Activated naive CD8-positive, alpha-beta T cell treated with anti-CD3 and anti-CD28 coated beads, Interleukin-2, amount 50 U/mL, for 16 hours (primary cell): ENCODE measurements at places on chromosomes 16 and 17.

DNA sequence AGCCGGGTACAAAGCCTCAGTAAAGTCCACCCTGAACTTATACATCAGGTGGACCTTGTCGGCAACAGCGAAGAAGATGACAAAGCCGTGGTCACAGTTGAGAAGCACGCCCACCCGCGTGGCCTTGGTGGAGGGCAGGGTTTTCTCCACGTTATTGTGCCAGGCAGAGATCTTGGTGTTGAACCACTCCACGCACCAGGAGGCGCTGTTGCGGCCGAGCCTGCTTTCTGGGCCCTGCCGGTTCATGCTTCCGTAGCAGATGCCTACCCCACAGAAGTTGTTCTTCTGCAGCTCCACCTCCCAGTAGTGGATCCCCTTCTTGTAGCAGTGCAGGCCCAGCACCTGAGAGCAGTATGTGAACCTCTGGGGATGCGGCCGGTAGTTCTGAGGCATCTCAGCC is 22.1 kb downstream of the TRIM25 start:
- peak; percentile 37 for DNase-seq

DNA sequence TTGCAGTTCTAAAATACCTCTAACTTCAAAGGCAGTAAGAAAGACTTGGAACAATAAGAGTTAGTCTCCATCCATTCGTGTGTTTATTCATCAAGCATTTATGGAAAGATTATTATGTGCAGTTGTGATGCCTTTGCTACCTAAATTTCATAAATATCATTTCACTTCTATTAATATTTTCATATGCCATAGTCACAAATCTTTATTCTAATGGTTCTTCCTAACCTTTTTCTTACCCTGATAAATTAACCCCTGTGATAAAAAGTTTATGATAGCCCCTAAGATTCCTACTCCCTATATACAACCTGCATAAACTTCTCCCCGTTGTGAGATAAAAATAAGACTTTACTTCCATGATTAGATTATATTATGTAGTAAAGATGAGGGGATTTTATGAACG is 94.9 kb downstream of the BRIP1 start:
- no peak for DNase-seq

GRCh38 chr16:30481381-30481780 is 8.8 kb downstream of the ITGAL start:
- no peak for DNase-seq

DNA sequence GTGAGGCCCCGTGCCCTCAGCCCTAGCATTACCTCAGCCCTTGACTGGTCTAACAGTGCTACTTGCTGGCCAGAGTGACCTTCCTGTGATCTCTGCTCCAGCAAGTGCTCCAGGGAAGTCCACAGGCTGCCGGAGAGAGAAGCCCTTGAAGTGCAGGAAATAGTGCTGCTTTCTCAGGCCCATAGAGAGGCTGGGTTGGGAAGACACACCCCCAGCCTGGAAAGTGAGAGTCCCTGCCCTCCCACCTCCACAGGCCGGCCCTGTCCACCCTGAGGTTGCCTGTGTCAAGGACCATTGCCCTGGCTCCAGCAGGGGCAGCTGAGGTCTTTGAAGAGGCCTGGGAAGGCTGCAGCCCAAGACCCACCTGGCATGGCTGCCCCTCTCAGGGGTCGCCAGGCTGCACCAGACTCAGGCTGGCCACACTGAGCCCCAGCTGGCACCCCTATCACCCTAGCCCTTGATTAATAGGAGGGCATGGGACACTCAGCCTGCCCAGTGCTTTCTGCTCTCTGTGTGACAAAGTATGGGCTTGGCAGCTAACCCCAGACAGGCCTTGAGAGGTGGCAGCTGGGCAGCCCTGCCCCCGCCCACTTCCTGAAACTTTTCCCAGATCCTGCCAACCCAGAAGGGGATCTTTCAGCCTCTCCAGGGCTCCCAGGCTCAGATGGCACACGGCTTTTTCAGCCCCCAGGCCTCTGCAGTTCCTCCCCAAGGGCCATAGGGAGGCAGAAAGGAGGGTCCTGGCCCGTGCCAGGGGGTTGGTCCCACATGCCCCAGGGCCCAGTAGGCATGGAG is 21.7 kb downstream of the ATP6V0D1 start:
- no peak for DNase-seq

- DNase-seq = no peak
Observed at GRCh38 chr17:82285141-82285540, 11.6 kb upstream of the CSNK1D start.

DNA sequence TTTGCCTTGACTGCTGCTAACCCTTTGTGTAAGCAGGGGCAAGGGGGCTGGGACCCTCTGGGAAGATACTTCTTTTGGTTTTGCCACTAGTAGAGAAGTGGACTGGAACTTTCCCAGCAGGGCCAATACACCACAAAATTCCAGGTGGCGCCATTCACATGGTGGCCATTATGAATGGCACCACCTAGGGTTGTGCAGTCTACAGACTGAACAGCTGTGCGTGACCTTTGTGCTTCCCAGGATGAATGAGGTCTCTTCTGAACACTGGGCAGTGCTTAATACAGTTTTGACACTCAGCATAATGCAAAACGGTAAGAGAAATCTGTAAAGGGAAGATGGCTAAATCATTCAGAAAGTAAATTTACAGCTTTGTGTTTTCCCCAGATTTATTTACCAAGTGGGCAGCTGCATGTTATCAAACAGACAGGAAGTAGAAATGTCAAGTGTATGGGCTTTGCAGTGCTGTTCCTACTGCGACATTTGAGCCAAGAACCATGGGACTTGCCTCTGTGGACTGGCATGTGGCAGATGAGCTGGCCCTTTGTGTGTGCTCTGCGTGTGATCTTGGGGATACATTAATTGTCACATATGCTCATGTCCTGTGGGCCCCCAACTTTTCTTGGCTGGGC is 9.2 kb downstream of the SYT17 start:
- DNase-seq = no peak

DNA sequence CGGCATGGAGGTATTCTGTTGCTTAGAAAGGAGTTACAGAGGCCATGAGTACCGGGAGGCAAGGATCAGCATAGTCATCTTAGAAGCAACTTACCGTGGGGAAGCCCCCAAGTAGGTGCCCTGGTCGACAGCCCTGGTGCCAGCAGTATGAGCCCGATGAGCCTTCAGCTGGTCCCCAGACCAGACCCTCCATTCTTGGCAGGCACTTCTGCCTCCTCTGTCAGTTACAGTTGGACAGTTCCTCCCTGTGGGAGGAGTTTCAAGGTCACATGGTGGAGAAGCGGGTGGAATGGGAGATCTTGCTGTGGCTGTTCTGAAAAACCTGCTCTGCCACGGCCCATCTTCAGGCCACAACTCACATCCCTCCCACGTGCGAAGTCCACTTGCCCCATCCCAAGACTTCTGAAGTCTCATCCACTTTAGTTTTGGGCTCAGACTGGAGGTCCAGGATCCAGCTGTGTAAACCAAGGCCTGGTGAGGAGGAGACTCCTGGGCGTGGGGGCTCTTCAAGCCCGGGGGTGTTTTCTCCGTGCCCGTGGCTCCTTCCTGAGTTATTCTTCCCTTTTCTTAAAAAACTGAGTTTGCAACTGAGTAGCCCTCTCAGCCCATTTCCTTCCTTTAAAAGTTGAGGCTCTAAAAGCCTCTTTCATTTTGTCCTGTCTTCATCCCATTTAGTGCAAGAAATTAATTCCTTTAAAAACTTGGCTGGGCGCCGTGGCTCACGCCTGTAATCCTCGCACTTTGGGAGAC is 133.5 kb downstream of the SEC14L1 start:
- no peak for DNase-seq

- DNase-seq = no peak
Observed at GRCh38 chr16:79897453-79898146, 297.1 kb upstream of the MAF start.

DNA sequence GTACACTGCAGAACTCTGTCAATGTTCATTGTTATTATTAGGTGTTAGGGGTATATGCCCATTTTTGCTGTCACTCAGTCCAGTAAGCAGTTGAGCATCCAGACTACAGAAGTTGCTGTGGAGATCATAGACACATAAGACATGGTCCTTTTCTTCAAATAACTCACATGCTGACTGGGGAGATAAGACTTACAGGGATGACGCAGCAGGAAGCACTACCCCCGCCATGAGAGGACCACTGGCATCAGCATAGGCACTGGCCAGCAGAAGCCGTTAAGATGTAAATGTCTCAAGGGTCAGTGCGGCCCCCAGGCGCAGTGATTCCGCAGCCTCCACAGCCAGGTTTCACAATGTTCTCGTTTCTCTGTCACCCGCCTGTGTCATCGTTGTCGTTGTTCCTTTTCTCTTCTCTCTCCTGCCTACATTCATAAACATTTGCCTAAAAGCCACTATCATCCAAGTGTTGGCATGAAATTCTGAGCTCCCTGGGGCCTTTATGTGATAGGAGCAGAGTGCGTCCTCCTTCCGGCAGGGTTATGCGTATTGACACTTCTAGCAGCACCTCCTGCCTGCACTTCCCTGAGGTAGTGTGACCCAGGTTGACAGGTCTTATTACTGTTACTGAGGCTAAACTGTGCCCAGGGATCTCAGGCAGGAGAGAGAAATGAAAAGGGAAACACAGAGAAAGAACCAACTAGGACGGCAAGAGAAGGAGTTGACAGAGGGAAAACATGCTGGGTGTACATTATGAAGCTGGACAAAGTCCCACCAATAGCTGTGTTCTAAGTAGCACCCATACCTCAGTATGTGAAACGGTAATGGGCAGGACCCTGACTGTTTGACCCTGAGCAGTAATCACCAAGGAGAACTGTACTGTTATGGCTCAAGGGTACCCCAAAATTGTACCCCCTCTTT is 17.9 kb downstream of the TANGO6 start:
- DNase-seq = no peak

GRCh38 chr17:82924812-82925211 is 85.0 kb upstream of the ZNF750 start:
- DNase-seq = no peak

DNA sequence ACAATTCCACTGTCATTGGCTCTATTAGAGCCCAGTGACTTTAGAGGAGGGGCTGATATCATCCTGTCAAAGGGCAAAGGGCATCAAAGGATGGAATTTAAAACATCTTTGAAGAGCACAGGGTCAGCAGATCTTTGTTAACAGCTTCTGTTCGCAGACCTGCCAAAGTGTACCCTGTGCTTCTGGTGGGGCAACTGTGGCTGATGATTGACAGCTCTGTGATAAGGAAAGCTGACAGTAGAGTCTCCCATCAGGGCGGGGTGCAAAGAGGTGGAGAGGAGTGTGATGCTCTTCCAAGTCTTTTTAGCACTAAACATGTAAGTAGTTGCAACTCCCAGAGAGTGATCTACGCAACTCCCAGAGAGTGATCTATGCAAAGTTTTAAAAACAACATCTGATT is 742.1 kb upstream of the SOX9 start:
- no peak for DNase-seq

DNA sequence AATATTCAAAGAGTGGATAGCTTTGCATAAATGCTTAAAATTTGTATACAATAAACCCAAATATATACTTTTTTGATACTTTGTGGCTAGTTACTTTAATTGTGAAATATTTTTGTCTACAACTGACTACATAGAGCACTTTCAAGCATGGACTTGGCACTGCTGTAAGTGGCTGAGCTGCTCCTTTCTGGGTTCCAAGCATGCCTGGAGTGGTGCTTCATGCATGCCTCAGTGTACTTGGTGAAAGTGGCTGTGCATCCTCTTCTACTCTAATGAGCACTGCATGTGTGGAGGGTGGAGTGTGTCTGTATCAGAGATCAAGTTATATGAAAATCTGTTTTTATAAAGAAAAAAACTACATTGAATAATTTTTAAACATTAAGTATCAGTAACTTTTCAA is 94.1 kb downstream of the OMG start:
- DNase-seq = no peak

DNA sequence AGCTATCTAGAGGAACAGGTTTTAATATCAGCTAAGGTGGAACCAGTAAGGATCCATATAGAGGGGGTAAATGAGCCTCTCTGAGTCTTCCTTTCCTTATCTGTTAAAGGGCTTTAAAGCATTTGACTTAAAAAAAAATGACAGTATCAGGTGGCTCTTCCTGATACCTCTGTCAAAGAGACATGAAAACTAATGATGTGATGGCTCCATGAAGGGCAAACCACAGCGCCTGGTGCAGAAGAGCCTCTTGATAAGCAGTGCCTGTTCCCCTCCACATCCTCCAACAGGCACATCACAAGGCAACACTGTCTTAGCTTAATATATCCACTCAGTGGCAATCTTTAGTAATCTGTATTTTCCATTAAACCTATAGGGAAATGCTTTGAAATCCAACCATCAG is 68.9 kb downstream of the USP31 start:
- DNase-seq = no peak

- DNase-seq = no peak
Observed at GRCh38 chr17:31216031-31216751, 80.8 kb downstream of the OMG start.

DNA sequence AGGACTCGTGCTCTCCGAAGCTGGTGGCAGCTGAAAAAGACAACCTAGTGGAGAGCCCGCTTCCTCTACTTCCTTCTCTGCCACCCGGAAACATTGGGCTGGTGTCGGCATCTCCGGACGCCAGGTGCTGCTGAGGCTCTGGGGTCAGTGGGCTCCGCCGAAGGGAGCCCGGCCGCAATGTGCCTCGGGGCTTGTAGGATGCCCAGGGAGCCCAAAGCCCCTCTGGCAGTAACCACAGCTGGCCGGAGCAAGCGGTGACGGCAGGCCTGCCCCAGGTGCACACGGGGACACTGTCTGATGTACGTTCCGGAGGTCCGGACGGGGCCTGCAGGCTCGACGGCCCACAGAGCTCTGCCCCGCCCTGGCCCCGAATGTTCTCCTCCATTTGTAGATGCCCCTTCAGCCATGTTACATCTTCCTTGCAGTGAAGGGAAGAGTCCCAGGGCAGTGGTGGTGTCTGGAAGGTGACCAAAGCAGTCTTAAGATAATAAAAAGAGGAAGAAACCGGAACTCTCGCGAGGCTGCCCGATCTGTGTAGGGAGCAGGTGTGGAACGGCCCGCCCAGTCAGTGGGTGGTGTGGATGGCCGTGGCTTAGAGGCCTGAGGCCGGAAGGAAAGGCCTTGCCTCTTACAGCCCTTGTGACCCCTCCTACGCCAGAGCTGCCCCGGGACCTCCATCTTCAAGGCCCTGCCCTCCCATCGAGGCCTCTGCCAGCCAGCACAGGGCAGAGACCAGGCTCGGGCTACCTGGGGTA is 22.6 kb downstream of the NDUFAF8 start:
- DNase-seq = no peak

GRCh38 chr16:77206533-77206932 is 7.3 kb downstream of the SYCE1L start:
- DNase-seq = no peak

GRCh38 chr16:88466175-88466862 is 13.2 kb downstream of the ZFPM1 start:
- no peak for DNase-seq

GRCh38 chr16:55249936-55250335 is 74.1 kb upstream of the IRX6 start:
- no peak for DNase-seq

- DNase-seq = no peak
Observed at GRCh38 chr17:4972752-4973151, 5.1 kb upstream of the SPAG7 start.
